CD8-positive, alpha-beta T cell (primary cell): ENCODE measurements at places on chromosomes 11 and 22.
A peak's percentile ranks its signal among the peaks of the same experiment; 100 is the strongest.

GRCh38 chr22:48263791-48264351, 1501.4 kb downstream of the TBC1D22A start:
- DNase-seq: no peak

DNA sequence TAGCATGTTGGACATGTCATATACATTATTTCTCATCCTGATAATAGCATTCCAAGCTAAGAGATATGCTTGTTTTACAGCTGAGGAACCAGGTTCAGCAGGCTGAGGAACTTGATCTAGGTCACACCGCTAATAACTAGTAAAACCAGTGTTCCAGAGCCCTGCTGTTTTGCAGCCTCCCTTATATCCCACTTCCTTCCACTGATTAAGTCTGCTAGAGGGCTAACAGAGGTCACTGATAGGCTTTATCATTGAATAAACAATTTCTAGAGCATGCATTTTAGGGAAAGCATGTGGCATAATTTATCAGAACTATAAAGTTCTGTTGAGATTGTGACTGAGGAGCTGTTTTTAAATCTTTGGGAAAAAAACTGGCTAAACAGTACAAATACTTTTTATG, 54.0 kb downstream of the UVRAG start:
- DNase-seq: no peak

DNA sequence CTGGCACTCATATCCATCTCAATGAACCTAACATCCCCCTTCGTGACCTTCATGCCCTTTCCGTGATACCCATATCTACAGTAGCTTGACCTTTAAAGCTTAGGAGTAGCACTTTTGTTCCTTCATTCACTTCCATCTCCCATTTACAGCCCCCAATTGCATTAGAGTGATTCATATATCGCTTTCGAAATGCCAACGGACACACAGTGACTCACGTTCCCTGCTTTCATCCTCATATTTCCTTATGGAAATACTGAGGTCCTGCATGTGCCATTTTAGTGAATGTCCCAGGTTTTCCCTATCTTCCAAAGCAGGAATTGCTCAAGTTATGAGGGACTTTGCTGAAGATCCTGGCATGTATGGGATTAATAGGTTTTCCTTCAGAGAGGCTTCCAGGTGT, 44.3 kb upstream of the CEP126 start:
- no peak for DNase-seq

- DNase-seq: no peak
Observed at GRCh38 chr22:49381595-49382450, 445.9 kb downstream of the BRD1 start.

DNA sequence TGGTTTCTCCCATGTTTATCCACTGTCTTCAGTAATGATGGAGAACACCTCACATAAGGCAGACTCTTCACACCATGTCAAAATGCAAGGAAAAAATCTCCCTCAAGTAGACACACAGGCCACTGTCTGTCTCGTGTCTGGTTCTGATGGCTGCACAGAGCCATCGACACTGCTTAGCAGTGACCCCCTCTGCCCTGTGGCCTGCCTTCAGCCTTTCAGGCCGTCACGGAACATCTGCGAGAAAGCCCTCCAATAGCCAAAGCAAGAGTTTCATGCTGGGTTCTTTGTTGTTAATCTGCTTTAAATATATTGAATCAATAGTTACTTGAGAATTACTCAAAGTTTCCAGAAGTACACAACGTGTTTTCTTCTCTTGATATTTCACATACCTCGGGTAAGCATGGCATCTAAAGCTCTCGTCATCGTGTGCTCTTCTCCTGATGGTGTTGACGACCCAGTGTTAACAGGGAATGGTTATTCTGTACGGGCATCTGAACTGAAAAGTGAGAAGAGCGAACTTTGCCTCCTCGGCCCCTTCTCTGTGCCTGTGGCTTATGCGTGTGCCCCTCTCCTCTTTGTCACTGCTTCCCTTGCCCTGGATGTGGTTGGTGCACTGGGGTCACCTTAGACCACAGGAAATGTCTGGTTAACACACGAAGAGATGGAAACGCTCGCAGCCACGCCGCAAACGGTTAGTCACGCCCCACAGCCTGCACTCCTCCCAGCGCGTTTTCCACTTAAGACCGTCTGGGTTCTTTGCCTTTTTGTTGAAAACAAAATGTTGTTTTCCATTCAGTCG, 33.4 kb upstream of the CTTN start:
- DNase-seq: peak; percentile 70

DNA sequence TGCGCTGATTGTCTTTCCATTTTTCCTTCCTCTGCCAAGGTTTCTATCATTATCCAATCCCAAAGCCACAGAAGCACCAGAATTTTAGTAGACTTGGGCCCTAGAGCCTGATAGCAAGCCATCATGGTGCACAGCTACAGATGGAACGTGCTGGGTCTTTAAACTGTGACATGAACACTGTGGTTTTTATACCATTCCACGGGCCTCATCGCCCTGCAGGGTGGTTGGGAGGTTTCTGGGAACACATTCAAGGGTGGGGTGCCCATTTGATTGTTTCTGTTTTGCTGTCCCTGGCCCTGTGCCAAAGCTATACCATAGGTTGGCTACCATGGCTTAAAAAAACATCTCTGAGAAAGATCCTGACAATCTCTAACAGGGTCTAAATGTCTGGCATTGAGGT, 151.9 kb downstream of the CACNA1I start:
- DNase-seq: no peak

DNA sequence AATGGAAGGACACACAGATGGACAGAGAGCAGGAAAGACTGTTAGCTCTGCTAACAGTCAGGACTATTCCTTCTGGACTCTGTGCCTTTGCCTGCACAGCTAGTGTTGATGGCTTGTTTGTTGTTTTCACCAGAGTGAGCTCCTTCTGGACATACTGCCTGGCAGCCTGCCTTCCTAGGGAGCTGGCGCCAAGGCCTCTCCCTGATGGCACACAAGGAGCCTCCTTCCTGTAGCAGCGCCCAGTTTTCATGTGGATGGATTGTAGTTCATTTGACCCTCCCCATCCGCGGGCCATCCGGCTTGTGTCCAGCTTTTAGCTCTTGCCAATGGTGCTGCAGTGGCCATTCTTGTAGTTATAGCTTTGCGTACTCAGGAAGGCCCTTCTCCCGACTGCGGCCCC, 16.6 kb upstream of the BCR start:
- DNase-seq: no peak

GRCh38 chr22:36725366-36726006, 21.9 kb upstream of the CACNG2 start:
- DNase-seq: no peak

- no peak for DNase-seq
Observed at GRCh38 chr22:48378673-48379072, 1449.0 kb downstream of the BRD1 start.

DNA sequence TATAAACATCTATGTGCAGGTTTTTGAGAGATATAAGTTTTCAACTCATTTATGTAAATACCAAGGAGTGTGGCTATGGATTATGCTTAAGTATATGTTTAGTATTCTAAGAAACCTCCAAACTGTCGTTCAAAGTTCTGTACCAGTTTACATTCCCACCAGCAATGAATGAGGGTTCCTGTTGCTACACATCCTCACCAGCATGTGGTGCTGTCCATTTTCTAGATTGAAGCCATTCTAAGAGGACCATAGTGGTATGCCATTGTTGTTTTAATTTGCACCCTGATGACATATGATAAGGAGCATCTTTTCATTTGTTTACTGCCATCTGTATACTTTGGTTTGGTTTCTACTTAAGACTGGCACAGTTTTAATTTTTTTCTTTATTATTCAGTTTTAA, 2097.9 kb downstream of the LRRC4C start:
- no peak for DNase-seq

- DNase-seq: peak; percentile 75
Observed at GRCh38 chr22:45994491-45995404, 17.8 kb upstream of the WNT7B start.

DNA sequence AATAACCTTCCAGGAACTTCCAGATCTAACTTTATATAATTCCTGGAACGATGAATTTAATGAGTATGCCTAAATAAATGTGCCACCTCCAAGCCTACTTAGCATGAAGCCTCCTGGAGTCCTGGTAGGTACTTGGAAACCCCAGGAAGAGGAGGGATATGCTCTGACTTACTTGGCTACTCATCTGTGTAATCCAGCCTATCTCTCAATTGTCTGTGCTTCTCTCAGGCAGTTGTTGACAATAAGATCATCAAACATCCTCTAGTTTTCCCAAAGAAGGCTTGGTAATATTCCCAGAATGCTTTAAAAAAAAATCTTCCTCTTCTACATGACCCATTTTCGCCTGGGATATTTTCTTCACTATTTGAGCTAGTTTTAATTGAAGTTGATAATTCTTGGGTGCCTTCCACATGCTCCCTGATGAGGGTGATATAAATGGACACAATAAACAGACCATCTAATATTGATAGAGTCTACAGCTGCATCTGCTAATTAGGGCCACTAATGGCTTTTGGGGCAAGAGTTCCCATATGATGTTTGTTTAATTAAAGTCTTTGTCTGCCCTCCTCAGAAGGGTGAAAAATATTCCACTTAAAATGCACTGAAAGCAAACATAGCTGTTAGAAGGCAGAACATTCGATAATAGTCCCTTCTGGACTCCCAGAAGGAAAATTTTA, 75.5 kb upstream of the RAB38 start:
- DNase-seq: no peak

DNA sequence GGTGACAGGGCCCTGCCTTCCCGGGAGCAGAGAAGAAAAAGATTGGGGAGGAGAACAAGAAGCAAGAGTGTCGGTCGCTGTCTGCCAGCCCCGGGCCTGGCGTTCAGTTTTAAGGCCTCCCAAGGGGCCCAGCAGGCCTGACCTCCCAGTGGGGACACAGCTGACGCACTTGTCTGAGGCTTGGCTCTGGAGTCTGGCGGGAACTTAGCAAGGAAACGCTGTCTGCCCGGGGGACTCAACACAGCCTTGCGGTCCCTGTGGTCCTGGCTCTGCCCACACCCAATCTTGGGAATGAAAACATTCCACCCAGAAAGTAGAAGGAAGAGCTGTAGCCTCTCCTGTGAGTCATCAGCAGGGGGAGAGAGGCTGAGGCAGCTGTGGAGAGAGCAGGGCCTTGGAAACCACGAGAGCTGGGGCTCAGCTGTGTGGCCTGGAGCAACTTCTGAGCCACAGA, 54.4 kb downstream of the TRAF6 start:
- DNase-seq: no peak

DNA sequence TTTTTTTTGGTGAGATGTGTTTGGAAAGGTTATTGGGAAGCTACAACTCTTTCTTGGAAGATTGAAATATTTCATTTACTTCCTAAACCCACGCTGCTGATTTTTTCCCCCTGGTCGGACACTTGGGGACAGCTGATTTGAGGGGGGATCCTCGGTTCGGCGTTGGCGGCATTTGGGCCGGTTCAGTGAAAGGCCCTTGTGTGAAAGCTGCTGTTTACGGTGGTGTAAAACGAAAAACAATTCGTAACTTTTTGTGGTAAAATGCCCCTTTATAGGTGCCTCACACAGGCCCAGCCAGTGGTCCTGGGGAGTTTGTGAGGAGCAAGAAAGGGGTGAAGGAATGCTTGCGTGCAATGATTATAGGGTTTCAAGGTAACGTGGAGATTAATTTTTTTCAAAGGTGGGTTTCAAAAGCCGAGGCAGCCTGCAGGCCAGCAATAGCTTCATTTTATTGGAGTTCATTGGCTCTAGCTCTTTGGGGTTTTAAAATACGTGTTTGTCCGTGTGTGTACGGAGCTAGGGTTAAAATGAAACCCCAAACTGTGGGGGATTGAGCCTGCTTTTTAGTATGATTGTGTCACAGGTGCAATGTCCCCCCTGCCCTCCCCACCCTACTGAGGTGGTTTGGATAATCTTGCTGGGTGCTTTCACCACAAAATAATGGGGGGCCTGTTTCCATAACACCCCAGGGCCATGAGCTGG, 77.2 kb upstream of the PPARA start:
- DNase-seq: no peak

GRCh38 chr11:45655012-45655283, 10.5 kb downstream of the CHST1 start:
- DNase-seq: no peak

DNA sequence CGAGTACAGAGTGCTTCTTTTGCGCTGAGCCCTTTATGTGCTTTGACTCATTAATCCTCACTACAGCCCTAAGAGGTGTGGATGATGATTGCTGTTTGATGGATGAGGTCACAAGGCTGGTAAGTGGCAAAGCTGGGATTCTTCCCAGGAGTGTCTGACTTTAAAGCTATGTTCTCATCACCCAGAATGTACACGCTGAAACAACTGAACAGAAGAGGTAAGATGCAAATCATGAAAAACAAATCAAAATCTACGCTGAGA, 37.7 kb upstream of the CREB3L1 start:
- DNase-seq: no peak

DNA sequence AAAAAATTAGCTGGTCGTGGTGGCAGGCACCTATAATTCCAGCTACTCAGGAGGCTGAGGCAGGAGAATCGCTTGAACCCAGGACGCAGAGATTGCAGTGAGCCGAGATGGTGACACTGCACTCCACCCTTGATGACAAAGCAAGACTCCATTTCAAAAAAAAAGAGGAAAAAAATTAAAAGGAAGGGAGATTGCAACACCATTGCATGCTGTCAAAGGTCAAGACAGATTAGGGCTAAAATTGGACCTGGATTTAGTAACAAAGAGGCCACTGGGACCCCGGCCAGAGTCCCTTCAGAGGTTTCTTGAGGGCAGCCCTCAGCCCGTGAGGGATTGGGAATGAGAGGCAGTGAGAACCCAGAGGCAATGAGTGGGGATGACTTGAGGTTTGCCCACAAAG, 8.2 kb upstream of the MAFF start:
- DNase-seq: no peak

GRCh38 chr11:61747192-61747966, 5.1 kb upstream of the MYRF start:
- DNase-seq: peak; percentile 53

GRCh38 chr11:93209466-93209865, 11.7 kb upstream of the SLC36A4 start:
- no peak for DNase-seq

DNA sequence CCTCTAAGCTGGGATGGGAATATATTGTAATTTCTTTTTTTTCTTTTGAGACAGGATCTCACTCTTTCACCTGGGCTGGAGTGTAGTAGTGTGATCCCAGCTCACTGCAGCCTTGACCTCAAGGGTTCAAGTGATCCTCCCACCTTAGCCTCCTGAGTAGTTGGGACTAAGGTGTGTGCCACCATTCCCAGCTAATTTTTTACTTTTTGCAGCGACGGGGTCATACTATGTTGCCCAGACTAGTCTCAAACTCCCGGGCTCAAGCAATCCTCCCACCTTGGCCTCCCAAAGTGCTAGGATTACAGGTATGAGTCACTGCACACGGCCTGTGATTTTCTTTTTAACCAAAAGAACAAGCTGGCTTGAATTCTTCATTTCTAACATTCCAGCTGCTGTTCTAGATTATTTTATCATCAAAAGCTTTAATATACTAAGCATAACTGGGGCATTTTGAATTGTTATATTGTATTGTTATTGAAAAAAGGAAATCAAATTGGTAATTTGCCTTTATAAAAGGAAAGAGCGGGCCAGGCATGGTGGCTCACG, 26.8 kb upstream of the PPP2R1B start:
- DNase-seq: no peak
